ENCODE measurements at places on chromosomes 16 and 17. TPM values are rescaled to one million over a fixed set of nuclear protein-coding genes. Genes with fewer than 3 reads are reported as not detected.

The WRAP53 gene
- total RNA-seq: 3.2 TPM

The TMEM204 gene
- total RNA-seq: 6.2 TPM

The DNAH3 gene
- total RNA-seq: 0.10 TPM

The RBFOX1 gene
- 4.8 TPM for total RNA-seq

The OTOP3 gene
- total RNA-seq: not detected

The OR1A1 gene
- not detected for total RNA-seq

DNA sequence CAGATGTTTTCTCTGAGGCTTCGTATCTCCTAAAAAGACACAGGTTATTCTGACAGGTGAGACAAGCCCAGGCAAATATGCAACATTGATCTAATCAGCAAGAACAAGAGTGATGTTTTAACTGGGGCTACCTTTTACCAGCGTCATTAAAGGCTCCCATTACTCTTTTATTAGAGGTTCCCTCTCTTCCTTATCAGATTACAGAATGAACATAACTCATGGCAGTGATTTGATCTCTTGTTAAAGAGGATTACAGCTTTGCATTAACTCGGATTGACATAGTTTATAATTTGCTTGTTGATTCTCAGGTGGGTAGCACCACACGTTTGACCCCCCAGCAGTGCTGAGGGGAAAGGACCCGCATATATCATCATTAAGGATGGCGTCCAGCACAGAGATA is 90.5 kb downstream of the AATF start:
- DNase-seq: no peak

- DNase-seq: no peak
These were observed 171.0 kb downstream of the CCDC182 start for GRCh38 chr17:57574040-57574513.

- no peak for DNase-seq
These were observed 76.3 kb downstream of the JPH3 start for GRCh38 chr16:87678618-87679017.

GRCh38 chr17:65228287-65228686 is 91.1 kb downstream of the RGS9 start:
- DNase-seq: no peak

GRCh38 chr16:56265184-56265583 is 73.9 kb downstream of the GNAO1 start:
- no peak for DNase-seq

Data from skin of body (tissue), 3 donors.